ENCODE measurements at places on chromosomes 5 and 9.

- no peak for DNase-seq
These were observed at the start of gene DPYSL3 for GRCh38 chr5:147509710-147510651. TSS of gene DPYSL3 (minus strand) at chr5:147510068. CDS start at chr5:147509858, 210 bp downstream.

- DNase-seq: no peak
These were observed 1.7 kb downstream of the SNCB start for GRCh38 chr5:176628406-176629228.

GRCh38 chr5:74452856-74453255 is 187.7 kb downstream of the ENC1 start:
- DNase-seq: no peak

DNA sequence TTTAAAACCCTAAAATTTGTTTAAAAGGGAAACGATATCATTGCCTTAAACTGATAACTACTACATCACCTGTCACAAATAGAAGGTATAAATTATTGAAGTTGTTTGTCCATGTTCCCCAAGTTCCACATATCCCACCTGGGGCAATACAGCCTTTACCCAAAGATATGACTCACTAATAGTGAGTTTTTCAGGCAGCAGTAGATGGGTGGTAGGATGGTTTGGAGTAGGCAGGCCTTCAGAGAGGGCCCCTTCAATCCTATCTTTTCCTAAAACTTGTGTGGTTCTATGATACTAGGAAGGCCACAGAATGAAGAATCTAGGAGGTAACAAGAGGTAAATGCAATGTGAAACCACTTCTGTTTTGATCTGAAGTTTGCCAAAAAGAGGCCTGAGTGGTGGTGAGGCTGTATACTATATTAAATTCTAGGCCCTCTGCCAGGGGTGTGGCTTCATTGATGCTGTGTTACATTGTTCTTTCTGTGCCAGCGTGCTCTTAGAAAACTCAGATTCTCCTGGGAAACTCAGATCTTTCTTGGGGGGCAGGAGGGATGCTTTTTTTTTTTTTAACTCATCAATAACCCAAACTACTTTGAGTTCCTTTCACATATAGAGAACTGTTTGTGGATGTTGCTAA is 7.2 kb downstream of the CYSTM1 start:
- DNase-seq: no peak

GRCh38 chr5:112159435-112159834 is 259.6 kb downstream of the EPB41L4A start:
- no peak for DNase-seq

- no peak for DNase-seq
These were observed 47.1 kb upstream of the RAI14 start for GRCh38 chr5:34608859-34609648.

DNA sequence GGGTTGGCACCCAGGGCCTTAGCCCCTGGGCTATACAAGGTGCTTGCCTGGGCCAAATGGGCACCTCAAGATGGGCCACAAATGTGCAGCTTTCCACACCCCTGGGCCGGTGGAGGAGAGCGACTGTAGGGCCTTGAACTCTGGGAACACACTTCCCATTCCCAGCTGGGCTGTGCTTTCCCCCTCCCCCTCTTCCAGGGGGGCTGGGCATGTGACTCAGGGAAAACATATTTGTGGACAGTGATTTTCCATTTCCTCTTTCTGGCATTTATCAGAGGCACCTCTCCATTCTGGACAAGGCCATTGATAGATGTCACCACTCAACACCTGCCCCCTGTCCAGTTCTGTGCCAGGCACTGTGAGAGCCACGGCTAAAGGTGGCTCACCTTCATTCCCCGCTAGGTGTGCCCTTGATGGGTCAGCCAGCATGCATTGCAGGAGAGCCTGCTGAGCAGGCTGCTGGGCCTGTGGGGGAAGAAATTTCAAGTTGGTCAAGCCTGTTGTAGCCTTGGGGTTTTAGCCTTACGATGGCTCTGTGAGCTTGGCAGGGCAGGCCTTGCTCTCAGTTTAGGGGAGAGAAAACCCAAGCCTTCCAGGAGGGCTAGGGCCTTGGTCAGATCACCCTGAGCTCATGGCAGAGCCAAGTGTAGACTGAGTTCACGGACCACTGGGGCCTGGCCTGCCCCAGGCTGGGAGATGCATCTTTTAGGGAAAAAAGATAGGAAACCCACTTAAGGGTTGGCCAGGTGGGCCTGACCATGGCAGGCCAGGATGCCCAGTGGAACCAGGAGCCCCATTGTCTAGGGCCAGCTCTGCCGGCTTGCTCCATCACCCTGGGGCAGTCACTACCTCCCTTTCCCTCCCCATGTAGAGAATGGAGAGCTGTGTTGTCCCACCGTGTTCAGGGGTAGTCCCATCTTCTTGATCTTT is 113.9 kb downstream of the DAB2IP start:
- no peak for DNase-seq

DNA sequence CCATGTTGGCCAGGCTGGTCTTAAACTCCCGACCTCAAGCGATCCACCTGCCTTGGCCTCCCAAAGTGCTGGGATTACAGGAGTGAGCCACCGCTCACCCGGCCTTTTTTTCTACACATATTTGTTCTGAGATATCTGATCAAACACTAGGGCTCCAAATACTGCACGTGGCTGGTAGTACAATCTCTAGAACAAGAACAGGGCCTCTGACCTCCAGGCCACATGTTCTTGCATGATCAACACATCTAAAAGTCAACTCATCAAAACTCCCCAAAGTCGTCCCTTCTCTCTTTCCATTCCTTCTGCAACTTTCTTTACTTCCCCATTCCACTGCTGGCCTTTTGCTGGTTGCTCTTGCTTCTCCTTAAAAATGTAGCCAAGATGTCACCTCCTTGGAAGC is 113.3 kb upstream of the LHFPL2 start:
- no peak for DNase-seq

GRCh38 chr9:90044263-90044662 is 439.5 kb downstream of the GADD45G start:
- no peak for DNase-seq

DNA sequence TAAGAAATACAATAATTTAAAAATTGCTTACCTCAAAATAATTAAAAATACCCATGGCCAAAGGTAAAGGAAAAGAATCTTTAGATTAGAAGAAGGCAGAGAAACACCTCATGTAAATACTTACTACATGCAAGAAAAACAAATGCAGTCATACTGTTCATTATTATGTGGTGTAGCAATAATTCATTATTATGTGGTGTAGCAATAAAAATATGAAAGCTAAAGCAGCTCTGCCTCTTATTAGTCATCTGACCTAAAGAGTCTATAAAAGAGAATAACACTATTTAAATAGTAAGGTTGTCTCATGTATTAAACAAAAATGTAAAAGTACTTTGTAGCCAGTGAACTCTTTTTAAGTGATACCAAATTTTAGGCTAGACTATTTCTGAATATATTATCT is 6.6 kb downstream of the DTWD2 start:
- DNase-seq: no peak

GRCh38 chr5:33370466-33370859 is 70.3 kb upstream of the TARS1 start:
- no peak for DNase-seq

DNA sequence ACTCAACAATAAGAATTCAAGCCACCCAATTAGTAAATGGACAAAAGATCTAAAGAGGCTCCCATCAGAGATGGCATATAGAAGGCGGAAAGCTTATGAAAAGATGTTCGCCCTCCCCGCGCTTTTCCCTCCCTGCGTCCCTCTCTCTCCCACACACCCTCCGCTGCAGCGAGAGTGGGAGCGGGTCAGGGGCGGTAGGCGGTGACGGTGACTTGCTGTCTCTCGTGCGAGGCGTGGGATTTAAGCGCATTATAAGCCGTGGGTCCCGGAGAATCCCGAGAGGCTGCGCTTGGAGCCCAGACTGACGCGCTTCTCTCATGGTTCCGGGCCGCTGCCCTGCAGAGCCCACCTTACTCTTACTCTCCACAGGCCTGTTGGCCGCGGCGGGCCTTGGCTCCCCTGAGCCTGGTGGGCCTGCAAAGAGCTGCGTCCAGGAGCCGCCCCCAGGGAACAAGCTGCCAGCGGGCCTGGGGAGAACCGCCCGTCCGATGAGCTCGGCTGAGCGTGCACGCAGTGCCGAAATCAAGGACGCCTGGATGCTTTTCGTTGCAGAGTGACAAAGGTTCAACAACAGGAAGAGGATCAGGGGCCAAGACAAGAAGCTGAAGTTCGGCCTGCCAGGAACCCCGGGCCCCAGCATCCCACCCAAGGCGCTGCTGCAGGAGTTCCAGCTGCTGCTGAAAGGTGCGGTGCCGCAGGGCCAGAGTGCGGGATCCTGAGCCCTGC is 42.6 kb upstream of the BICD2 start:
- DNase-seq: no peak

GRCh38 chr5:89729623-89730301 is 679.8 kb downstream of the CETN3 start:
- DNase-seq: no peak

- no peak for DNase-seq
These were observed 1.0 kb upstream of the MINAR2 start for GRCh38 chr5:129746876-129747275.

- no peak for DNase-seq
These were observed 711.2 kb downstream of the PTPRD start for GRCh38 chr9:9901624-9902023.

GRCh38 chr5:179753971-179754370 is 21.3 kb downstream of the MAML1 start:
- no peak for DNase-seq

DNA sequence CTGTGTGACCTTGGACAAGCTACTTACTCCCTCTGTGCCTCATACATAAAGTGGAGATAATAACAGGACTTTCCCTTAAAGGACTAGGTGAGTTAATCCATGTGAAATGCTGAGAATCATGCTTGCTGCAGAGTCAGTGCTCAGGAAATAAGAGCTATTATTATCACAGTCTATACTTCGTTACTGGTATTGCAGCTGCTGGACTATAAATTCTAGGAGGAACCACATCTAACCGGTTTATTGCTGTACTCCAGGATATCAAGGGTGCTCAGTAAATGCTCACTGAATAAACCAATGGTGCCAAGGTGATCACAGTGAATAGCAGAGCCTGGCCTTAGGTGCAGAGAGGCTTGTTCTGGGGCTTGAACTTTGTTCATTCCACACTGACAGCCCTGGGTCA is 69.3 kb downstream of the HSPA4 start:
- no peak for DNase-seq

DNA sequence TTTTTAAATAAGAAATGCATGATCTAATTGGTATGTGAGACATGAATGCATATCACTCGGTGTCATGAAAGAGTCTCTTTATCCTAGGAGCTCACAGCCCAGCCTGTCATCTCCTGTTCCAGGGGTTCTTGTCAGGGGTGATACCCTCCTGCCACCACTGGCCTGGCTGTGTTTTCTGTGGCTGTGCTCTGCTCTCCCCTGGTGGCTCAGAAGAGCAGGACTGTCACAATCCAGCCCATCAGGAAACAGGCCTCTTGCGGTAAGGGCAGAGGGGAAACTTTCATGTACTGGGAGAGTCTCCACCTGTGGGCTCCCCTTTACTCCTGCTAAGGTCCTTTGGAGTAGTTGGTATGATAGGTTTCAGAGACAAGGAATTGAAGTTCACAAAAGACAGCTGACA is 240.2 kb upstream of the GLRA1 start:
- no peak for DNase-seq

DNA sequence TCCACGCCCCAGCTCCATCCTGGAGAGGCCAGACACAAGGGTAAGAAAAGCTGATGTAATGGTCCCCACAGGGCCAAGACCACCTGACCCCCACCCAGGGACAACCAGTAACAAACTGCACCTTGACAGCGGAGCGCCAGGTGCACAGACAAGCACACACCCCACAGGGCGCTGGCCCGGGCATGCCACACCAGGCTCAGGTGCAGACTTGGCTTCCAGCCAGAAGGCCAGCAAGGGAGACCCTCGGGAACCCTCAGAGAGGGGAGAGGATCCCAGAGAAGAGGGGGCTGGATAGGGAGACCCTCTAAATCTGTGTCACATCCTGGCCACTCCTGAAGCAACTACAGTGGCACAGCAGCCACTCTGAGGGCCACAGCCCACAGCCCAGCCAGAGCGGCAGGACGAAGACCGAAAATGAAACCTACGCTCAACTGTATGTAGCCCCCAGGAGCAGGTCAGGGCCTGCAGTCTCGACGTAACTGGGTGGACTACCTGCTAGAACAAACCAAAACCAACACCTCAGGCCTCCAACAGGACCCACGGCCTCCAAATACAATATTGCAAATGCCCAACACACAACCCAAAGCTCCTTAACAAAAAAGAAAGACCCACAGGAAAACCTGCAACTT is 18.5 kb downstream of the CAMSAP1 start:
- no peak for DNase-seq

DNA sequence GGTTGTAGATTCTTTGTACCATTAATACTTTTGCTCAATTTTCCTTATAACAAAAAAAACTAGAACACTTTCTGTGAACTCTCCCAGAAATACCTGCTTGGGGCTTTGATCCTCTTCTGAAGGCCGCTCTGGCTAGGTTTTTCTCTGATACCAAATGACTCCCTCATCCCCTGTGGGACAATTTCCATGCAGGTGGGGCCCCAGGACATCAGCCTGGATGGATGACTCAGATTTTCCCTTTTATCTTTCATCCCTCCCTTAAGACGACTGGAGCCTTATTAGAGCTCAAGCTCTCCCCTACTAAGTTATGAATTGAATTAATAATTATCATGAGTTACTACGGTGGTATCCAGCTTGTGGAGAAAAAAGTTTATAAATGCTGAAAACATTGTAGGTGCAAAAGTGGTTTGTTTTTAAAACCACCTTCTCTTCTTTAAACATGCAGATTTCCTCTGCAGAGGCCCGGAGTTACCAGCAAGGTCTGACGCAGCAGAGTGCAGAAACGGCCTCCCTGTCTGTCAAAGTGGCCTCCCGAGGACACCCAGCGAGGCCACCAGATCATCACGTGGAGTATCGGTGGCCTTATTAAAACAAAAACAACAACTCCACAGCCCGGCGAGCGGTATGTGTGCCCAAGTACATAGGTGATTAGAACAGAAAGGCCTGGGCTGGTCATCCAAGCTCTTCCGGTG is 50.8 kb upstream of the IRX4 start:
- DNase-seq: no peak

DNA sequence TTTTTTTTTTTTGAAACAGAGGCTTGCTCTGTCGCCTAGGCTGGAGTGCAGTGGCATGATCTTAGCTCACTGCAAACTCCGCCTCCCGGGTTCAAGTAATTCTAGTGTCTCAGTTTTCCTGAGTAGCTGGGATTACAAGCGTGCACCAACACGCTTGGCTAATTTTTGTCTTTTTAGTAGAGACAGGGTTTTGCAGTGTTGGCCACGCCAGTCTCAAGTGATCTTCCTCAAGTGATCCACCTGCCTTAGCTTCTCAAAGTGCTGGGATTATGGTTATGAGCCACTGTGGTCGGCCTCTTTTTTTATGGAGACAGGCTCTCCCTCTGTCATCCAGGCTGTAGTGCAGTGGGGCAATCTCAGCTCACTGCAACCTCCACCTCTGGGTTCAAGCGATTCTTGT is 82.9 kb downstream of the RAB24 start:
- no peak for DNase-seq

DNA sequence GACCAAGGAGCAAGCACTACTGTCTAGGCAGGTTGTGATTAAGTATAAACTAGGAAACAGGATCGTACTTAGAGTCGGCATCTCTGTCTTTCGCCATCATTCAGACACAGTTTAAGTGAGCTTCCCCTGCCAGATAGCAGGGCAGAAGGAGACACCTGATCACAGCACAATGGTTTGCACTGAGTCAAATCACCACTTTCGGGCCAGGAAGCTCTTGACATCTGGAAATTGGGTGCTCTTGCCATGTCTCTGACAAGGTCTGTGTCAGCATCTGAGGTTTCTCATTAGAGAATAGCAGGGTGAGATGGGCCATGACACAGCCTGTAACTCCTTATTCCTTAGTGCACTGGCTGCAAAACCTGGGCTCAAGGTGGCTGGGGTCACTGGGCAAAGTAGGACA is 8.3 kb downstream of the ADRB2 start:
- no peak for DNase-seq

Measured in stimulated activated CD8-positive, alpha-beta memory T cell treated with anti-CD3 and anti-CD28 coated beads, Interleukin-15, amount 100 ng/mL, for 48 hours (primary cell).